ENCODE measurements at places on chromosomes 2 and 18. TPM values are rescaled to one million over a fixed set of nuclear protein-coding genes. Genes with fewer than 3 reads are reported as not detected.

- no peaks in the 10 kb centered on the region for H3K4me1 ChIP-seq
- H3K27me3 ChIP-seq, result no peaks in the 10 kb centered on the region
- H3K36me3 ChIP-seq, result no peaks in the 10 kb centered on the region
- no peak overlapping the region for H3K27ac ChIP-seq
- DNase-seq, result no peak
These were observed 42.5 kb downstream of the ALK start for GRCh38 chr2:29878898-29879297.

DNA sequence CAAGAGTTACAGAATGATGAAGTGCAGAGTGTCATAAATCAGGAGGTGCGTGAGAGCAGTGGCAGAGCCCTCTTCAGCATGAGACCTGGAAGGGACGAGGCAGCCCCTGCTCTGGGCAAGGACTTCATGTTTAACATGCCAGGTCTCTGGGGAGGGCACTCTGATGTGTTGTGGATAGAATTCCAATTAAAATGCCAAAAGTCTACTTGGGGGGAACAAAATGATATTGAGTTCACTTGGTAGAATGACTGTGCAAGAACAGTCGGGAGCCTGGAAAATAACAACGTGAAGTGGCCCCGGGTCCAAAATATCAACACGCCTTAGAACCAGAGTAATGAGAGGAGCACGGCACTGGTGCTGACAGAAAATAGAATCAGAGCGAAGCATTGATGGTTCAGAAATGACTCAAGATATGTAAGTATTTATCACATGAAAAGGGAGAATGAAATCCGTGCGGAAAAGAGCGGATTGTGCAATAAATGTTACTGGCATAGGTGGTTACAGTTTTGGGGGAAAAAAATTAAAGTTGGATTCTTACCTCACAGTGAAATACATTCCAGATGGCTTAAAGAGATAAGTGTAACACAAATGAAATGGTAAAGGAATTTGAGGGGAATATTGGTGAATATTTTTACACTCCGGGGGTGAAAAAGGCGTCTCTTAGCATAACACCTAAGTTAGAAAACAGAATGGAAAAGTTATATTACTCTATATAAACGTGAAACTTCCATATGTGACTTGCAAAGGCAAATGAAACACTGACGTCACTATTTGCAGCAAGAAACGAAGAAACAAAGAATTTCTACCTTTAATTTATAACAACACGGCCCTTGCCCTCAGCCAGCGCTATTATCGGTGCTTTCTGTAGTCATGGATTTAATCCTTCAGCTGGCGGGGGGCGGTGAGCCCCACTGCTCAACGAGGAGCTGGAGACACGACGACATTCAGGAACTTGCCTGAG, 159.4 kb upstream of the TWIST2 start:
- peaks cover 5% of the 10 kb centered on the region for H3K27me3 ChIP-seq
- H3K36me3 ChIP-seq, result no peaks in the 10 kb centered on the region
- no peak overlapping the region for H3K4me3 ChIP-seq
- no peak for DNase-seq

AQP12B gene
- not detected for total RNA-seq

DNA sequence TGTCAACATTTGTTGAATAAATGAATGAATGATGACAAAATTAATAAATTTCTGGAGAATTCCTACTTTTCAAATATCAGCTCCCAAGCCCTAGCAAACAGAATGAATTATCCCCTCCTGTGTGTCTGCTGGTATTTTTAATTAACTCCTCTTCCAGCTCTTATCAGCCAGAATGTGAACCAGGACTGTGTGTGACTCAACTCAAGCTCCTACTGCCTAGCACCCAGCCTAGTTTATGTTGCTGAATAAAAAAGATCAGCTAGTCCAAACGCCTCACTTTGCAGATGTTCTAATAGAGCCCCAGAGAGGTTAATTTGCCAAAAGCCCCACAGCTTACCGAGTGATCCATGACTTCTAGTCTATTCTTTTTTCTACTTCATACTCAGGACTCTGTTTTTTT, 50.3 kb downstream of the RABL2A start:
- no peak for DNase-seq
- no peak overlapping the region for H3K4me3 ChIP-seq
- no peaks in the 10 kb centered on the region for H3K36me3 ChIP-seq
- no peaks in the 10 kb centered on the region for H3K27me3 ChIP-seq
- H3K4me1 ChIP-seq, result no peaks in the 10 kb centered on the region

ABCG8 gene
- total RNA-seq, result not detected

GRCh38 chr18:6871566-6871965, 142.1 kb downstream of the ARHGAP28 start:
- DNase-seq, result no peak
- H3K4me3 ChIP-seq, result no peak overlapping the region
- H3K36me3 ChIP-seq, result no peaks in the 10 kb centered on the region
- H3K27ac ChIP-seq, result no peak overlapping the region

EIF2AK2 gene
- 36.0 TPM for total RNA-seq

DNA sequence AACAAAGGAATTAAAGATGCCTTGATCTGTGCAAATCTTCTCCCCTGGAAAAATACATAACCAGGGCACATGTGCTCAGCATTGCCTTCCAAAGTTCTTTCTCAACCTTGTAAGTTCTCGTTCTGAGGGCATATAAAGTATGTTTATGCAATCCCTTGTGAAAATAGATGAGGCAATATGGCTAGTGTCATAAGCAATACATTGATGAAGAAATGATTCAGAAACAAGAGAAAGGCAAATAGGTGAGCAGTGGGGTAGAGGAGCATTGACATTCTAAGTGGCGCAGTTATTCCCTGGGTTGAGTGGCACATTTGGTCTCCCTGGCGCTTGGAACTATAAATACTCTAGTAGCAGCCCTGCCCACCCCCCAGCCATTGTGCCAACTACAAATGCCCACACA, 57.4 kb upstream of the PGAP1 start:
- no peaks in the 10 kb centered on the region for H3K27me3 ChIP-seq
- no peak overlapping the region for H3K4me3 ChIP-seq
- no peak for DNase-seq
- H3K27ac ChIP-seq, result no peak overlapping the region
- peaks cover 5% of the 10 kb centered on the region for H3K4me1 ChIP-seq

- H3K36me3 ChIP-seq, result no peaks in the 10 kb centered on the region
- no peaks in the 10 kb centered on the region for H3K27me3 ChIP-seq
- H3K27ac ChIP-seq, result no peak overlapping the region
These were observed 19.0 kb downstream of the TBC1D8 start for GRCh38 chr2:101132202-101132601.

- no peak for DNase-seq
- no peaks in the 10 kb centered on the region for H3K36me3 ChIP-seq
- peaks cover 58% of the 10 kb centered on the region for H3K4me1 ChIP-seq
- no peak overlapping the region for H3K27ac ChIP-seq
- no peaks in the 10 kb centered on the region for H3K27me3 ChIP-seq
These were observed 368.7 kb upstream of the ID2 start for GRCh38 chr2:8312861-8313830.

DNA sequence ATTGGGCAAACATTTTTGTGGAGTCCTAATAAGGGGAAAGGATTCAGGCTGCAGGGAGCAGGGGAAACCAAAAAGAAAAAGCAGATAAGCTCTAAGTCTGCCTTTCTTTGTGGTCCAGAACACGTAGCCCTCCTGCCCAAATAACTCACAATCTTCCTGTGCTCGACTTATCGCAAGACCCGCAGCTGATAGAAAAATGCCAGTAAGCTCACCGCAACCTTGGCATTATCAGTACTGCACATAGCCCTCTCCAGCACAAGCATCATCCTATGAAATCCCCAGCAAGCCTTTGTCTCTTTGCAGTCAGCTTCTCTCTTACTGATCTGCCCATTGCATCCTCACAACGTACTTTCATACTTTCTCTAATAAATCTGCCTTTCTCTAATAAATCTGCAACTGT, 202.4 kb upstream of the HNRNPA3 start:
- DNase-seq, result no peak
- no peaks in the 10 kb centered on the region for H3K4me1 ChIP-seq
- H3K27ac ChIP-seq, result no peak overlapping the region
- H3K27me3 ChIP-seq, result no peaks in the 10 kb centered on the region
- H3K4me3 ChIP-seq, result no peak overlapping the region

- H3K4me1 ChIP-seq, result no peaks in the 10 kb centered on the region
- no peak overlapping the region for H3K27ac ChIP-seq
These were observed 85.4 kb upstream of the MYO3B start for GRCh38 chr2:170092436-170093060.
